ENCODE measurements at places on chromosomes 5 and 9.

DNA sequence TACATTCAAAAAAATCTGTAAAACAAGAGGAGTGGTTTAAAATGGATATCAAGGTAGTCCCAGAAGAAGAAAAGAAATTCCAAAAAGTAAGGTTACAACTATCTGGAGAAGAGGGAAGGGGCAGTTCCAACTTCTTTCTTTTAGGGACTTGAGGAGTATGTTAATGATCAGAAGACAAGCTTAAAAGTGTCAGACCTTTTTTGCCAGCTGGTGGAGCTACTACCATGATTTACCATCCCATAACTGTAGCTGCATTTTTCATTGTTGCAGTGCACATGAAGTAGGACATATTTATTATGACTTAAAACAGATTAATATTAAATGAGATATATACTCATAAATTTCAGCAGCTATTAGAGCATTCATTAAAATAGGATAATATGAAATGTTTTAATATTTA lies 158.5 kb upstream of the RGS7BP start:
- DNase-seq = no peak

DNA sequence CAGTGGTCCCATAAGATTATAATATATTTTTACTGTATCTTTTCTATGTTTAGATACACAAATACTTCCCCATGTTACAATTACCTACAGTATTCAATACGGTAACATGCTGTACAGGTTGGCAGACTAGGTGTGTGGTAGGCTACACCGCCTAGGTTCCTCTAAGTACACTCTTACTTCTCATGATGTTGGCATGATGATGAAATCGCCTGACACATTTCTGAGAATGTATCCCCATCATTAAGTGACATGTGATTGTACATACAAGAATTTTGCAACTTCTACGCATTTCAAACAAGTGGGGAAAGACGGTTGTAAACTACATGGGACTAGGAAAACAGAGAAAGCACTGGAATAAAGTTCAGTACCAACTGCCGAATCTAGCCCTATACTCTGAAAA lies 53.3 kb downstream of the SETX start:
- DNase-seq = no peak

- DNase-seq = no peak
Measured at GRCh38 chr5:96330530-96331140, 102.4 kb downstream of the PCSK1 start.

- no peak for DNase-seq
Measured at GRCh38 chr5:139600336-139600949, 39.3 kb downstream of the UBE2D2 start.

- no peak for DNase-seq
Measured at GRCh38 chr9:110047955-110048402, 160.0 kb downstream of the C9orf152 start.

GRCh38 chr5:178372142-178372571 lies 139.6 kb upstream of the PHYKPL start:
- no peak for DNase-seq

GRCh38 chr5:115084246-115084793 lies 85.4 kb downstream of the TRIM36 start:
- DNase-seq = no peak

GRCh38 chr9:108001237-108001636 lies 511.7 kb upstream of the KLF4 start:
- no peak for DNase-seq

DNA sequence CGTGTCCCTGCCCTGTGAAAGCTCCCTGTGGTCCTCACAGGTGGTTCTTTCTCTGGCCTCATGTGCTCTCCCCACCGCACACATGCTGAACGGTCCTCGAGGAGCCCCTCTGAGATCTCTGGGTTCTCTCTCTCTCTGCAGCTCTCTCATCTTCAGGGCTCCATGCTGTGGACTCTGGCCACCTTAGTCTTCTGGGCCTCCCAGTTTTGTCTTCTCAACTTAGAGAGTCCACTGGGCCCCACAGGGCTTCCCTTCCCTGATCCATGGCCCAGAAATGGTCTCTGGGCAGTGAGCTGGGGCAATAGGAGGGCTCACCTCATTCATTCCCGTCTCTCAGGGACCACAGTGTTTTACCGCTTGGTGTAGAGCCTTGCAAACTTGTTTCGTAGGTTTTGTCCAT lies 26.4 kb downstream of the FGD3 start:
- DNase-seq = no peak

- no peak for DNase-seq
Measured at GRCh38 chr9:87670572-87671264, 55.2 kb upstream of the CTSL start.

DNA sequence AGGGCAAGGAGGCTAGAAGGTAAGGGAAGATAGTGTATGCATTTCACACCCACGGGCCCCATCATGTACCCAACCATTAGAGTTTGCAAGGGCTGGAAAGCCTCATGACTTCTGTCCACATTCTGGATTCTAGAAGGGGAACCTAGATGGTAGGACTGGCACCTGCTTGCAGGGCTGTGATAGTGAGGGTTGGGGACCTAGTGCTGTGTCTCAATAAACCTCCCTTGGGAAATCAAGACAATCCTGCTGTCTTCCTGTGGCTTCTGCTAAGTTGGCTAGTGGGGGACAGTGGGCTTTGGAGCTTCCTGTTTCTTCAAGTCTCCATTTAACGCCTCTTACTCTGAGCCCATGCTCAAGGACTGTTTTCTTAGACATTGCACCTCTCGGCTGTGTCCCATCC lies 43.6 kb upstream of the SYNPO start:
- DNase-seq = no peak

- DNase-seq = no peak
Measured at GRCh38 chr9:93598647-93599241, 22.4 kb downstream of the PHF2 start.

DNA sequence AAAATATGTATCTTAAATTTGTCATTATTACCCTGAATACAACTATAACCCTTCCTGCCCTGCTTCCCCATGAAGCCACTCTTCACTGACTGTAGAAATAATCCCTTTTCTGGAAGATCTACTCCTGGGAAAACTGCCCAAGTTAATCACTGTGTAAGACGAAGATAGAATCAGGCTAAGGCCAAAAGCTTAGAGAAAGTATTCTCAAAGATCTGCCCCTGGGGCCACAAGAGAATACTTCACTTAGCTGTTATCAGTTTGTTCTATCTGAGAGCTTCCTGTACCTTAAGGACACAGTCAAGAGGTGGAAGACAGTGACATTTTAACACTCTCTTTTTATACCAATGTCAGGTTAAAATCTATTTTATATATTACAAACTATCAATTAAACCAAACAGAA lies 33.8 kb downstream of the RNF145 start:
- no peak for DNase-seq

- DNase-seq = no peak
Measured at GRCh38 chr5:127858116-127858784, 155.1 kb downstream of the CCDC192 start.

DNA sequence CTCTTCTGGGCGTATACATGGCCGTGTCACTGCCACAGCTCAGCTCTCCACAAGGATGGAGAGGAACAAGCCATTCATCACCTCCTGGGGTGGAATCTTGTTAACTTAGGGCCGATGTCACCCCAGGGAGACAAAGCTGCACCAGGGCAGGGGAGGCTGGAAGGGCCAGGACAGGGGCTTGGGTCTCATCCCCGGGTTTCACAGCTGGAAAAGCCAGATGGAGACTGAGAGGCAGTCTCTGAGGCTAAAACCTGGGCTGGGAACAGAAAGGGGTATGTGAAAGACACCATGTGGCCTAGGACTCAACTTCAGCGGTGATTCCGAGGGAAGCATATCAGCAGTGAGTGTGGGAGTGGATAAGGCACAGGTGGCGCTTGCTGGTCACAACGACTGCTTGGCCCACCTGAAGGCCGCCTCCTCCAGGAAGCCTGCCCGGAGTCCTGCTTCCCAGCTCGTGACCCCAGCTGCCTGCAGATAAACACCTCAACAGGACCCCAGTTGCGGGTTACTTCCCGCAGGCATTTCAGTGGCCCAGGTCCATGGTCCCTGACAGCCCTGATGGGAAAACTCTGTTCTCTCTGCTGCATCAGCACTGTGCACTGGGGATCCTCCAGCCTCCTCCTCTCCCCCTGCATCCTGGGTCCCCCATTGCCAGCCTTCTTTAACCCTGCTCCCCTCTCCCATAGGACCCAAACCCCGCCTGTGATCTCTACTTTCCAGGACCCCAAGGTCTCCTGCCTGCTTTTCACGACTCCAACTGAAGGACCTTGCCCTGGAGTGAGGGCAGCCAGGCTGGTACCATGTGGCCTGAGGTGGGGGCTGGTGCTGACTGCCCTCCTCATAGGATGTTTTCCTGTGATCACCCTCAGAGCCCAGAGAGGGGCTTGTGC lies 51.7 kb upstream of the FCN1 start:
- DNase-seq = no peak

- DNase-seq = no peak
Measured at GRCh38 chr5:128596071-128596470, 58.0 kb upstream of the FBN2 start.

DNA sequence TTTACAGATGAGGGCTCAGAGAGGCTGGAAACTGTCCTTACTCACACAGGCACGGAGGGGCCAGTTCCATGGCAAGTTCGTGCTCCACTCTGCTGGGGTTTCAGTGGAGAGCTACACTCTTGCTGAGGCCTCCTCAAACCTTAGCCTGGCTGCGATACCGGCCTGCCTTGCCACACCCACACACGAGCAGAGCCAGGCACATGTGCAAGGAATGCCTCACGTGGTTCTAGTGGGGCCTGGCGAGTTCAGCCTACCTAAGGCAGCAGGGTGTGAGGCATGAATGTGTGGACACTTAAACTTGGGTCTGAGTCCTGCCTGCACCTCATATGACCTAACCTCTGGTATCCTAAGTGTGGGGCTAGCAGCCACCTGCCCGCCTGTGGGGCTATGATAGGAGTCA lies 21.5 kb upstream of the PRDM12 start:
- no peak for DNase-seq

GRCh38 chr5:36158144-36158543 lies 6.2 kb downstream of the SKP2 start:
- no peak for DNase-seq

DNA sequence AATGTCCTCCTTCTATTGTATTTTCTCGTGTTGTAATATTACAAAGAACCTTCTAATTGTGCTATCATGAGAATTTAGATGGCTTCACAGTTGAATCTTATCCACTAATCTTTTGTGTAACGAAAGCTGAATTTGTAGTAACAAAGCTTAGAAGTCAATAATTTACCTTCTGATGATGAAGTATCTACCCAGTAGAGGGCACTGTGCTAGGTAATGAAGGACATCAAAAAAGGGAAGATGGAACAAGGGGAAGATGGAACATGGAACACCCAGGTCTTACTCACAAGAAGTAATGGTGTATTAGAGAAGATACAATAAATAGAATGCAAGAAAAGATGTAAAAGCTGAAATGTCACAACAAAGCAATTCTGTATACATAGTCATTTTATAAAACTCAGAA lies 131.0 kb upstream of the CCNG1 start:
- DNase-seq = no peak

GRCh38 chr9:89781838-89782540 lies 177.2 kb downstream of the GADD45G start:
- no peak for DNase-seq

GRCh38 chr5:61402244-61402823 lies 70.3 kb downstream of the ZSWIM6 start:
- no peak for DNase-seq

- DNase-seq = no peak
Measured at GRCh38 chr9:137042751-137043727, 2.9 kb downstream of the NPDC1 start.

DNA sequence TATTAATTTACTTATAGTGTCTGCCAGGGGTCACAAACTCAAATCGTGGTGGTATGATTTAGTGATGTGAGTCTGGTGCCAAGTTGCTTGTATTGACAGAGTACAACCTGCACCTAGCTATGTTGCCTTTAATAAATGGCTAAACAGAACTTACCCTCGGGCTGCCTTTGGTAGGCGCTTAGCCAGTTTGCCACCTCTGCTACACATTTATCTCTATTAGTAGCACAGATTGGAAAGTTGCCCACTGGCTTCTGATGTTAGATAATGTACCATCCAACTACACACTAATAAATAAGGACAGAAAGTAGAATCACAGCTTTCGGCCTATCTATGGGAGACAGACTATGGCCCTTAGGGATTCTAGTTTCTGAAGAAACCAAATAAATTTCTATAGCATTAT lies 368.4 kb downstream of the MAN2A1 start:
- DNase-seq = no peak

GRCh38 chr5:158819095-158819494 lies 280.6 kb downstream of the EBF1 start:
- no peak for DNase-seq

- no peak for DNase-seq
Measured at GRCh38 chr9:69931340-69931739, 110.7 kb downstream of the CFAP95 start.

DNA sequence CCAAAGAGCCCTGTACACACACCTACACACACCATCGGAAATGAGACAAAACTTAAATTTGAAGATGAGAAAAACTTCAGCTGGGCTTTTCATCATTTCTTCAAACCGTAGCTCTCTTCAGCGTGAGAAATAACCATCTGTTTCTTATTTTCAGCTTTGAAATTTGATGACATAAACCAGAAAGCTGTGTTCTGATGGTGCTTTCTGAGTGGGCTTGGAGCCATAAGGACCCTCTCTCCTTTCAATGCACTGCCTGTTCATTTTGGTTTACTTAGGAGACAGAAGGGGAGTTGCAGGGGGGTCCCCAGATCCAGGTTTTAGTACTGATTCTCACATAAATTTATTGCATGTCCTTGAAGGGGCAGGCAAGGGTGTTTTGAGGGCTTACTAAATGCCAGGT lies 9.5 kb downstream of the FBXO10 start:
- no peak for DNase-seq

- DNase-seq = no peak
Measured at GRCh38 chr9:126791406-126792230, 13.2 kb upstream of the ZBTB43 start.

DNA sequence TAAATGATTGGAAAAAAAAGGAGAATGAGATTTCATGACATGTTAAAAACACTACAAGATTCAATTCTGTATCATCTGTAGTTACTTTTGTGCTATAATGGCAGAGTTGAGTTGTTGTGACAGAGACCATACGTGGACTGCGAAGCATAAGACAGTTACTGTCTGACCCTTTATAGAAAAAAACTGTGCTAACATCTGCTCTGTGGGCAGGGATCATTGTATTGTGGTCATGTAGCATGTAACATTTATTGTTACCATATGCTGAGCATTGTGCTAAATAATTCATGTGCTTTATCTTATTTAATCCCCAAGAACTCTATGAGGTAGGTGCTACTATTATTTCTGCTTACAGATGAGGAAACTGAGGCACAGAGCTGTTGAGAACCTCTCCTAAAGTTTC lies 147.3 kb upstream of the HMHB1 start:
- DNase-seq = no peak
